ENCODE measurements at places on chromosomes 6 and 20. TPM values are rescaled to one million over a fixed set of nuclear protein-coding genes. Genes with fewer than 3 reads are reported as not detected.

STMND1 gene
- total RNA-seq, result not detected

B3GALT4 gene
- total RNA-seq, result 11.1 TPM

RGS17 gene
- total RNA-seq, result not detected

IL17A gene
- 0.14 TPM for total RNA-seq

- DNase-seq, result no peak
Observed at GRCh38 chr20:7411075-7411474, 529.2 kb downstream of the HAO1 start.

GRCh38 chr6:137661601-137662000 lies 167.4 kb upstream of the OLIG3 start:
- DNase-seq, result peak; percentile 32

GRCh38 chr20:49039854-49040253 lies 6.3 kb upstream of the CSE1L start:
- DNase-seq, result no peak

GRCh38 chr6:30884521-30885480 lies 482 bp downstream of the DDR1 start:
- DNase-seq, result peak; percentile 30

DNA sequence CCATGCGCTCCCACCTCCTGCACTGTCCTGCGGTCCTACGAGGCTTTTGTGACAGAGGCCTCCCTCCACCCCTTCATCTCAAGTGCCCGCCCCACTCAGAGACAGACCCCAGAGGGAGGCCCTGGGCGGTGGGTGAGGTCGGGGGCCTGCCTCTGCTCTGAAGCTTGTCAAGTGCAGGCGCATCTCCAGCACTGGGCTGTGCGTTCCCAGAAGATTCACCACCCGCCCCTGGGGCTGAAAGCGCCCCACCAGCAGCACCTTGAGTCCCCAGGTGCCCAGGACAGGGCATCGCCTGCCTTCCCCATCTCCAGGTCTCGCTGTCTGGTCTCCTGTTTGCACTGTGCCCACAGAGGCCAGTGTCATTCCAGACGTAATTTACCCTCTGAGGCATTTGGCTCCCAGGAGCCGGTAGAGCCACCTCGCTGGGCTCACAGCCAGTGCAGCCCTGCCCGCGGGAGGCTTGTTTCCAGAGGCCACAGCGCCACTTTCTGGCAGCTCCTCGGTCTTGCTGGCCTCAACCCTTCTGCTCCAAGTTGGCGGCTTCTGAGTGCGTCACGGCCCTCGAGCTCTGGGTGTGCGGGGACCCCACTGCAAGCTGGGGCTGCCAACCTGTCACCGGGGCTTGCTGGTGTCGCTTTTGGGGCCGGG lies 191.1 kb downstream of the TAF4 start:
- no peak for DNase-seq

GRCh38 chr6:11190625-11191245 lies 41.7 kb downstream of the NEDD9 start:
- no peak for DNase-seq

- no peak for DNase-seq
Observed at GRCh38 chr6:8579372-8579771, 144.0 kb upstream of the SLC35B3 start.
